ENCODE measurements at places on chromosomes 1 and 21. TPM values are rescaled to one million over a fixed set of nuclear protein-coding genes. Genes with fewer than 3 reads are reported as not detected.

Gene IRF6
- 0.44 TPM for total RNA-seq

Gene TAS1R1
- total RNA-seq = 0.19 TPM

DNA sequence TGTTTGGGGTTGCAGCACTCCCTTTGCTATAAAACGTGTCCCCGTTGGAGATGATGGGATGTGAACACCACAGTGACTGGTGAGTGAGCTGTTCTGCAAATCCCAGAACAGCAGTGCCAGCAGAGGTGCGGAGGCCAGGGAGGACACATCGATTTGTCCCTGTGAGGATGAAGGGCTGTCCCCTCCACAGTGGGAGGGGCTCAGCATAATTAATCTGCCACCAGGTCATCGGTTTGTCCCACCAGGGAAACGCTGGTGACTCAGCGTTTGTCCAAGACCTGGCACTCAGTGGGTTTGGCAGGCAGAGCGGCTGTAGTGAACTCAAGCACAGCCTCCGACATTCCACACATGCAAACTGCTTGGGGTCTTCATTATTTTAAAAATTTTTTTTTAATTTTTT is 22.8 kb upstream of the PDE9A start:
- no peak for DNase-seq

Gene HPDL
- total RNA-seq = not detected

Gene COL9A2
- 12.6 TPM for total RNA-seq

Gene LIPI
- not detected for total RNA-seq

DNA sequence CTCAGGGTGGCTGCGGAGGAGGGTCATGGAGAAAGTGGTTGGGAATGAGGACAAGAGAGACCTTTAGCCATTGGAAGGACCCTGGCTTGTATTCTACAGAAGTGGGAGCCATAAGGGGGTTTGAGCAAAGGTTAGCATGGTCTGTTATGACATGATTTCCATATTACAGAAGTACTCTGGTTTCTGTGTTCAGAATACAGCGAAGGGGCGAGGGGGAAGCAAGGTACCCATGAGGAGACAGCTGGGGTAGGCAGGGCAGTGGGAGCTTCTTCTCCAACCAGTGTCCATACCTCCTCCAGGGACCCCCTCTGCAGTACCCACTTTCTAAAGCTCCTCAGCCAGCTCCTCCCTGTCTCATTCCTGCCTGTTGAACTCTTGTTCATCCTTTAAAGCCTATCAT is 21.9 kb upstream of the KCNE1 start:
- DNase-seq = no peak

GRCh38 chr1:50060279-50060678 is 36.5 kb upstream of the AGBL4 start:
- no peak for DNase-seq

Gene IGSF21
- 0.56 TPM for total RNA-seq

- DNase-seq = no peak
Measured at GRCh38 chr21:31117128-31117916, 79.0 kb upstream of the KRTAP19-8 start.

All from omental fat pad (tissue), 4 donors.